ENCODE measurements at places on chromosomes 4 and X. TPM values are rescaled to one million over a fixed set of nuclear protein-coding genes. Genes with fewer than 3 reads are reported as not detected.

PHOX2B gene
- 16.7 TPM for polyA plus RNA-seq

ZNF81 gene
- 6.3 TPM for polyA plus RNA-seq

GRCh38 chr4:167873496-167873895 lies 218.8 kb upstream of the ANXA10 start:
- no peak for DNase-seq

GRCh38 chr4:163063891-163064290 lies 102.8 kb downstream of the NAF1 start:
- no peak for DNase-seq

ZDHHC15 gene
- polyA plus RNA-seq, result 1.5 TPM

F9 gene
- polyA plus RNA-seq, result not detected

- DNase-seq, result no peak
Observed at GRCh38 chr4:2798399-2799223, 5.7 kb downstream of the SH3BP2 start.

GRCh38 chr4:69753686-69754085 lies 6.7 kb downstream of the SULT1B1 start:
- no peak for DNase-seq

XPNPEP2 gene
- polyA plus RNA-seq, result 353 TPM

- no peak for DNase-seq
Observed at GRCh38 chr4:7256984-7257810, 64.9 kb downstream of the SORCS2 start.

GRIA3 gene
- 0.43 TPM for polyA plus RNA-seq

NXF2B gene
- polyA plus RNA-seq, result 0.36 TPM

DNA sequence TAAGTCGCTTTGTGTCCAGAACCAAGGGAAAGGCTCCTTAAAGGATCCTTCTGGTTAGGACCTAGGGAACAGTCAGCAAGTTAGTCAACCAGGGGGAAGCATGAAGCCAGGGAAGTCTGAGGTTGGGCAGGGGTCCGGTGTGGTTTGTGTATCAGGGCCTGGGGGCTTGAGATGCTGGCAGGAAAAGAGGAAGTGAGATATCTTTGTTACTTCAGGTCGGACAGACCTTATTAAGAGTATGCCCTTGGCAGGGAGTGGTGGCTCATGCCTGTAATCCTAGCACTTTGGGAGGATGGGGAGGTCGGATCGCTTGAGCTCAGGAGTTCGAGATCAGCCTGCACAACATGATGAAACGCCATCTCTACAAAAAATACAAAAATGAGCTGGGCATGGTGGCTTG lies 52.3 kb upstream of the TRPC5OS start:
- no peak for DNase-seq

DNA sequence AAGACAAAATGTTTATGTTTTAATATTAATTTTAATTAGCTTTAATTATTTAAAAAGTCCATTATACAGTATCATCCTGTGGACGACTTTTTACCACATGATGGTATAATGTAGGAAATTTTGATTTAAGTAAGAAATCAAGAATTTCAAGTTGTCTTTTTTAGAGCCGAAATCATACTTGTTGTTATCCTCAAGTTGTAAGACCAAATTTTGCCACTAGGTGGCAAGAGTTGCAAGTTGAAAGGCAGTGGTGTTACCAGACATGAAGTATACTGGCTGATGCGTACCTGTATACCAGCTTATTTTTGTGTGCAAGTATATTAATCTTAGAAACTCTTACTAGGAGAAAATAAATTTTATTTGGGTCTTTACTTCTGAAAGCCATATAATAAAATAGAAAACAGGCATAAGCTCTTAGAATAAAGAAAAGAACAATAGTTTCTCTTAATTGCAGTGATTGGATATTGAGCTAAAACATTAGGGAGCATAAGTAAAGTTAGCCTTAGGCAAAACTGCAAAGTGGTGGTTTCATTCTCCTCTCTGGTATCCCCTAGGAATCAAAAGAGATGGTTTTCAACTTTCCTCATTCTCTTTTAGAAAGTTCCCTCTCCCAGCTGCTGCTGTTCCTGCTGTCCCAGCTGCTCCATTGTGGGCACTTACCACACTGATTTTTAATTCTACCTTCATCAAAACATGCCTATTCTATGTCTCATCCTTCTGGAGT lies 118.0 kb upstream of the WDFY3 start:
- peak; percentile 14 for DNase-seq

DNA sequence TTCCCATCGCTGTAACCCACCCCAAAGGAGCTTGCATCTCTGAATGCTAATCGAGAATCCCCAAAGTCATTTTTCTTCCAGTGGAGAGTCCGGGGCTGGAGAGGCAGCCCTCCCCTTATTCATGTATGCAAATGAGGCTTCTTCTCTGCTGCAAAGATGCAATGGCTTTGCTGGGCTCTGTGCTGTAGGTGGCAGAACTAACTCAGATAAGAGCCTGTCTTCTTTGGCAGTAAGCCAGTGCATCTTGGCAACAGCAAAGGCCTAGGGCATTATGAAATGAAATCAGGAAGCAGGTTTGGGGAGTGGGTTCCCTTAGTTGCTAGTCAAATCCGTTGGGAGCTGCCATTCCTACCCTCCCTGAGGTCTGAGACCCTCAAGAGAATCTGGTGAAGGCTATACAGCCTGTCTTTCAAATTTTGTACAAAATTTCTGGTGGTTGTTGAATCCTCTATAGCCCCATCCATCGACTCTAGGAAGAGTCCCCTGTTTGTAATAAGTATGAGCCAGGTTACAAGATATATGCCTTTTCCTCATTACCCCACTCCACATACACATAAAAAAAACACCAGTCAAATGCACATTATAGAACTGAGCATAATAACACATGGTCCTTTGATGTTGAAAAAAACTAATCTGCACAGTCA lies 290.6 kb upstream of the TAPT1 start:
- DNase-seq, result peak; percentile 22

- DNase-seq, result peak; percentile 48
Observed at GRCh38 chrX:22110729-22111494, 78.8 kb downstream of the PHEX start.

GRCh38 chr4:166198041-166198440 lies 325.0 kb downstream of the TLL1 start:
- DNase-seq, result no peak

GRCh38 chr4:100949350-100949935 lies 397.9 kb downstream of the PPP3CA start:
- peak; percentile 15 for DNase-seq

SMARCA5 gene
- polyA plus RNA-seq, result 46.3 TPM

CORIN gene
- 0.42 TPM for polyA plus RNA-seq

DNA sequence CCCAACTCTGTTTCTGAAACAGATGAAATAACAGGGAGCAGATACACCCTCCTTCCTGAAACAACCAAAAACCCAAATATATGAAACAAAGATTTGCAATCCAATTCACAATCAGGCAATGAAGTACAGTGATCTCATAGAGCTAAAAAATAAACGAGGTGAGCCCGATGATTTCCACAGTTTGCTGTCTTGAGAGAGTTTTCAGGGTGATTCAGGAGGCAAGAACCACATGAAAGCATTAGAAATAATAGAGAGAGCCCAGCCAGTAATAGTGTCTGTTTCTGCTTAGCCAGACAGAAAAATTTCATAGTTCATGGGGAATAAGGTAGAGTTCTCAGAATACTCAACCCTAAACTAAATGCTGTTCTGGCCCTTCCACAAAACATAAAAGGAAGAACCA lies 296.2 kb downstream of the PDHA2 start:
- DNase-seq, result no peak

DNA sequence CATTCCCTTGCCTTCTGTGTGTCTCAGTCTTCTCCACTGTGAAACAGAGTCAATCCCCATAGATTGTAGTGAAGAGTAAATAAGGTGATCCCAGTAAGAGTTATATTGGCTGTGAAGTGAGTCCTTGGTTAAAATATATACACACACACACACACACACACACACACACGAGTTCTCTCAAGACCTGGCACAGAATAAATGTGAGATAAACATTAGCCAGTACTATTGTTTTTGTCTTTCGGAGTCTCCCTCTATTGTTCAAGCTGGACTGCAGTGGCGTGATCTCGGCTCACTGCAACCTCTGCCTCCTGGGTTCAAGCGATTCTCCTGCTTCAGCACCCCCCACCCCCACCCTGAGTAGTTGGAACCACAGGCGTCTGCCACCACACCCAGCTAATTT lies 44.8 kb upstream of the FAM156A start:
- no peak for DNase-seq

EFNB1 gene
- polyA plus RNA-seq, result 25.4 TPM

DNA sequence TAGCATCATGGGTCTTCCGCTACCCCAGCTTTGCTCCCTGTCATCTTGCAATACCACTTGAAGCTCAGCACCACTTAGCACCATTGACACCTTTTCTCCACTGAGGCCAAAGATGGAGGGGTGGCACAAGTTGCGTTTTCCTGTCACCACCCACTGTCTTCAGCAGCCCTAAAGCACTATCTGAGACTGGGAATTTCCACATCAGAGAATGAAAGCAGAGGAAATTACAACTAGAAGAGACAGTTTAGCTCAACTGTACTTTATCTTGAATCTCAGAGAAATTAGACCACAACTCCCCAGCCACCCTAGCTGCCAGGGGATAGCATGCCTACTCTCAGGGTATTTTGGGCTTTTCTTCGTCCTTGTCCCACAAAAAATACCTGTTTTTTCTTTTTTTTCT lies 111.0 kb downstream of the DDIT4L start:
- DNase-seq, result no peak

DNA sequence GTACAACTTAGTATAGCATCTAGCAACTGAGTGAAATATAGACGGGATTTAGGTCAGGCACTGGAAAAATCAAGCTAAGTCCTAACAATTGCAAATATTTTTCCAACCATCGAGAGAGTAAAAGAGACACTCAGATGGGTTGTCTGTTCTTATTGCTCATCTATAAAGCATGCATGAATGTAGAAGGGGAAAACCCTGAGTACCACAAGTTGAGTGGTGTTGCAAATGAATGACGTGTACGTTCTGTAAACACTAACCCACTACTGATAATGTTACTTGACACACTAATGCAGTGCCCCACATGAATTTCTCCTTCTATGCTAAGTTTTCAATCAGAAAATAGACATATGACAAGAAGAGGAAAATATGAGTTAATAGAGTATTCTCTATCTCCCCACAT lies 211.2 kb downstream of the COX18 start:
- no peak for DNase-seq

DNA sequence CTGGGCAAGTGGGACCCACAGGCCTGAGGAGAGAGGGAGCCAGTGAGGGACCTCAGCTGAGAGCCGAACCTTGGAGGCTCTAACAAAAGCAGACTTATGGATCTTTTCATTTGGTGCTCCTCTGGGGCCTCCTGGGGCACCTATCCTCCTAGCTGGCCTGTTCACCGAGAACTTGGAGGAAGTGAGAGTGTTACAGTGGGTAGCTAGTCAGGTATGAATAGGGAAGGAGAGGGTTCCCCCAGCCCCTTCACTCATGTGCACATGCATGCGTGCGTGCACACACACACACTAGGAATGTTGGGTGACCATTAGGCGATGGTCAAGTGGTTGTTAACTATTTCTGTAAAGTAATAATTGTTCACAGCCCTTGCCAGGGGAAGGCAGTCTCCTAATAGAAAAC lies 18.6 kb upstream of the TMEM185A start:
- DNase-seq, result no peak

ADAM29 gene
- 0.13 TPM for polyA plus RNA-seq

KCND1 gene
- 2.5 TPM for polyA plus RNA-seq

GRCh38 chr4:2745981-2746806 lies 9.9 kb downstream of the TNIP2 start:
- DNase-seq, result no peak

- DNase-seq, result no peak
Observed at GRCh38 chrX:111743316-111743715, 62.3 kb downstream of the ALG13 start.

GRCh38 chr4:170234800-170235199 lies 145.0 kb upstream of the AADAT start:
- no peak for DNase-seq

MAGEC1 gene
- polyA plus RNA-seq, result not detected

DNA sequence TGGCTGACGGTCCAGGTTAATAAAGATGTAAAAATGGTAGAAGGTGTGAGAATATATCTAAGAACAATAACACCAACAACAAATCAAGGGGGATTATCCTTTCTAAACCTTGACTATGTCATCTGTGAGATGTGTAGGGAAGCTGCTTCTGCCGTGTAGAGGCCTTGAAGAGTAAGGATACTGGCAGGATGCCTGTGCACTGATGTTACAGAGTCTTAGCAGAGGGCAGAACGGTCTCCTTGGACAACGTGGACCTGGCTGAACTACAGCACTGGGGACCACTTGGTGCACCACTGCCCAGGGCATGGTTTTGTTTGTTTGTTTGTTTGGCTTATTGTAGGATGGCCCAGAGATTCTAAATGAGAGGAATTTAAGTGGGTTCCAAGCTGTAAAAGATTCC lies 33.5 kb downstream of the GPAT3 start:
- DNase-seq, result no peak

DNA sequence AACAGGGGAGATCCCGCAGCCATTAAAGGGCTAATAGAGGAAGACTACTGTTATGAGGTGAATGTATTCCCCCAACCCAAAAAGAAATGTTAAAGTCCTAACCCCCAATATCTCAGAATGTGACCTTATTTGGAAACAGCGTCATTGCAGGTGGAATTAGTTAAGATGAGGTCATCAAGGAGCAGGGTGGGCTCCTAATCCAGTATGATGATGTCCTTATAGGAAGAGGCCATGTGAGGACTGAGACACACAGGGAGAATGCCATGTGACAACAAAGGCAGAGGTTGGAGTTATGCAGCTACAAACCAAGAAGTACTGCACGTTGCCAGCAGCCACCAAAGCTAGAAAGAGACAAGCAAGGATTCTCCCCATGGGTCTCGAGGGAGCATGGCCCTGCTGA lies 14.3 kb downstream of the SPP1 start:
- DNase-seq, result no peak

HPGD gene
- polyA plus RNA-seq, result 57.7 TPM

PPP2R2C gene
- 3.9 TPM for polyA plus RNA-seq

GRCh38 chr4:180423712-180424057 lies 1819.5 kb upstream of the TENM3 start:
- DNase-seq, result no peak

CSAG2 gene
- not detected for polyA plus RNA-seq

DNA sequence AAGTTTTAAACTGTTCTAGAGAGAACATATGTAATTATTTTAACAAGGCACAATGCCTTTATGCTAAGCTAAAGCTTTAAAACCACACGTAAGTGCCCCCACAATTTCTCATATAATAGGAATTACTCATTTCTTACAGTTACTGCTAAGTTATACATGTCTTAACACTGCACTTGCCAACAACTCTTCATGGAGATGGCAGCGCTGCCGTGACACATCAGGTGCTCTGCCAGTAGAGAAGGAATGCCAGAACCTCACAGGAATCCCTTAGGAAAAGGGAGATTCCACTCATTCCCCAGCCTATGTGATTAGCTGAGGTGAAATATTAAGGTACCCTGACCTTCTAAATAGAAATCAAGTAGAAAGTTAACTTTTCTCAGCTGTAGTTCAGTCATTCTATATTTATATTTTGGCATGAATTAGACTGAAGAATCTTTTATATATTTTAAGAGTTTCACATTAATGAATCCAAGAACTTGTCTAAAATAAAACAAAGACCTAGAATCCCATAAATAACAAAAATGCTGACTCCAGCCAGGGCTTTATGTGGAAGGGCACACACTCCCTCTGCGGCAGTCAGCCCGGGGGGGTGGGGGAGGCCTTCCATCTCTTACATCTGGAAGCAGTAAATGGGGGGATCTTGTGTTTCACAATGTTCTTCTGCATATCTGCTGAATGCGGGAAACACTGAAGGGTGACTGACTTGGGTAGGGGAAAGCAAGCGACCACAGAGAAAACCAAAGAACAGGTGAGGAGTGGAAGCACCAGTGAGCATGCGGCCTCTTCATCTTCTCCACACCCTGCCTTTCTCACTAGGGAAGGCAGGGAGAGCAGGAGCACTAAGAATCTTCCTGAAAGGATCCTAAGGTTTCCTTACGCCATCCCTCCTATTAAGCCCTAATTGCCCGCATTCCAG lies 23.7 kb downstream of the ACSL1 start:
- no peak for DNase-seq

- DNase-seq, result peak; percentile 2
Observed at GRCh38 chr4:166045457-166045856, 172.4 kb downstream of the TLL1 start.

Data from large intestine (tissue), 12 donors.